ENCODE measurements at places on chromosomes 1 and 21.

DNA sequence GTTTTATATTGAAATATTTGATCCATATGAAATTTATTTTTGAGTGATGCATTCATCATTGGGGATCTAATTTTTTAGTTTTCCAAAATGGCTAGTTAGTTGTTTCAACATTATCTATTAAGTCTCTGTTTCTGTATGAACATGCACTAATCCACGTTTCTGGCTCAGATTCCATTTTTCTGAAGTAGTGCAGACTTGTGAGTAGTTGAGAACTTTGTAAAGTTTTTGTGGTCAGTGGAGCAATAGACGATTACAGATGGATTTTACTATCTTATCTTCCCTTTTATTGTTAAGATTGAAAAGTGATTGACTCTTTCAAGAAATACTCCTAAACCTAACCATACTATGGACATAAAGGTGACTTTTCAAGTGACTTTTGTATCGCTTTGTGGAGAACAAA is 16.7 kb downstream of the SOAT1 start:
- DNase-seq, result peak; percentile 23

- DNase-seq, result no peak
These were observed 11.3 kb upstream of the SMAP2 start for GRCh38 chr1:40362199-40362598.

DNA sequence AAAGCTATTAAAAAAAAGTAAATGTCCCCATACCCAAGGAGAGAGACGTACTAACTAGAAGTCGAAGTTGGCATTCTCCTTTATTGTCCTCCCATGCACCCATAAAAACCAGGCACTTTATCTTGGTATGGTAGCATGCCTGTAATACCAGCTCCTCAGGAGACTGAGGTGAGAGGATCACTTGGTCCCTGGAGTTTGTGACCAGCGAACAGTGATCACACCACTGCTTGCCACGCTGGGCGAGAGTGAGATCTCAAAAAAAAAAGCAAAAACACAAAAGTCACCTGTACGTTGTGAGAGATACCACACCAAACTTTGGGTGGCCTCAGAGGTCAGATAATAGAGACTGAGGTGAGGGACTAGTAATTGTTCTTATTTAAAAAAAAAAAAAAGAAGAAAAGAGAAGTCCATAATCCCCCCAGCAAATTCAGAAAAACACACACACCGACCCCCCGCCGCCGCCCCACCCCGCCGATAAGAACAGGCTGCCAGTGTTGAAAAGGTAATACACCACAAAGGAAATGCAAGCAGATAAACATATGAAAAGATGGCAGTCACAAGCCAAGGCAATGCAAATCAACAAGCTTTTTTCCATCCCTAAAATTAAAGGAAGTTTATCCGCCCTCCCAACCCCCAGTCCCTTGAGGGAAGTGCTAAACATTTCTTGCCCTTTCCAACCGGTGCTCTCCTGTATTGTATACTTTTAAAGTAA is 3.6 kb downstream of the L1TD1 start:
- no peak for DNase-seq

- peak; percentile 27 for DNase-seq
These were observed 410.1 kb upstream of the PLXNA2 start for GRCh38 chr1:208654241-208654640.

- no peak for DNase-seq
These were observed 251.2 kb upstream of the POU3F1 start for GRCh38 chr1:38297842-38298241.

- no peak for DNase-seq
These were observed 26.5 kb downstream of the CAMK1G start for GRCh38 chr1:209609791-209610630.

DNA sequence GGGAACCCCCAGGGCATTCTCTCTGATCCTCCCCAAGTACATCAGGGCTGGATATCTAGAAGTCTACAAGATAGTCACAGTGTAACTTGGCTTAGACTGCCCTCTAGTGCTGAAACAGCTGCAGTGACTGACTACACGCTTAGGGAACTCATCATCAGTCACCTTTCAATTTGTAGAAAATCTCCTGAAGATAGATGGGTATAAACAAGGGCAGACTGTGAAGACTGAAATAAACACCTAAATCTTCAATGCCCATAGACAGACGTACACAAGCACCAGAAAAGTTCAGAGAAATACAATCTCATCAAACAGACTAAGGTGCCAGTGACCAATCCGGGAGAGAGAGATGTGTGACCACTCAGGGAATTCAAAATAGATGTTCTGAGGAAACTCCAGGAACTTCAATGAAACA is 46.6 kb downstream of the PACC1 start:
- DNase-seq, result peak; percentile 89

- peak; percentile 46 for DNase-seq
These were observed 403 bp downstream of the CCNL2 start for GRCh38 chr1:1398677-1399186.

- no peak for DNase-seq
These were observed 63.7 kb downstream of the LEPR start for GRCh38 chr1:65483993-65484754.

DNA sequence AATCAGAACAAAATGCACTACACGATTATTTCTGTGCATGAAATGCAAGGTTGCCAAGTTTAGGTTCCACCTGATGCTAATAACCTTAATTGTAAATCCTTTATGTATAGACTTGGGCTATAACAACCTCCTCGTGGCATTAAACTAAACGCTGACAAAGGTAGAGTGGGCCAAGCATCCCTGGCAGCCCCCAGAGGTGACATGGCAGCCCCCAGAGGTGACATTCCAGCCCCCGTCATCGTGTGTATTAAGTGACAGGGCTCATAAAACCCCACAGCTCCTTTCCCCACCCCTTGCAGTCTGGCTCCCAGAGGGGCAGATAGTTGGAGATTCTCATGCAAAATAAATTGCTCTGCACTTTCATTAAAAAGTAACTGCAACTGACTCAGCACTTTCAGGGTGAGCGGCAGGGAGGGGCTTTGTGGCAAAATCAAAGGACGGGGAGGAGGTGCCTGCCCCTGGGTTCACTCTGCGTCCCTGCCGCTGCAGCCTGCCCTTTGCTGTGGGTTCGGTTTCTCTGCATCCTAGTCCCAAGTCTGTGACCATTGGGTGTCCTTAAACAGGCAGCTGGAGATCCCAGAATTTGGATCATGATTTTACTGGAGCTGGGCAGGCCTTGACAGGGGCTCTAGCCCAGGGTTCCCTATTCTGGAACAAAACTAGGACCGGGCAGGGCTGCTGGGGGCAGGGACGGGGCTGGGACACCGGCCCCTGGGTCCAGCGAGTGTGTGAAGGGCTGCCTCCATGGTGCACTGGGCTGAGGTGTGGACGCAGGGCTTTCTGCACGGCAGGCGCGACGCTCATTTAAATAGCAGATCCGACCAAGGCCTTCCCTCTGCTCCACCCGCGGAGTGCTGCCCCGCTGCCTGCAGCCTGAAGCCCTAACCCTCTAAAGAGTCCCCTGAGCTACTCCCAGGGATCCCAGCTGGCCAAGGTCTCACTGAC is 234.9 kb upstream of the VAMP3 start:
- no peak for DNase-seq

GRCh38 chr1:176241385-176242015 is 34.4 kb upstream of the COP1 start:
- DNase-seq, result peak; percentile 80

- no peak for DNase-seq
These were observed 91.4 kb downstream of the LYPLAL1 start for GRCh38 chr1:219265026-219265515.

- no peak for DNase-seq
These were observed 176.1 kb upstream of the TMEM51 start for GRCh38 chr1:14977338-14977931.

- peak; percentile 44 for DNase-seq
These were observed 14.0 kb upstream of the NCF2 start for GRCh38 chr1:183604038-183604808.

DNA sequence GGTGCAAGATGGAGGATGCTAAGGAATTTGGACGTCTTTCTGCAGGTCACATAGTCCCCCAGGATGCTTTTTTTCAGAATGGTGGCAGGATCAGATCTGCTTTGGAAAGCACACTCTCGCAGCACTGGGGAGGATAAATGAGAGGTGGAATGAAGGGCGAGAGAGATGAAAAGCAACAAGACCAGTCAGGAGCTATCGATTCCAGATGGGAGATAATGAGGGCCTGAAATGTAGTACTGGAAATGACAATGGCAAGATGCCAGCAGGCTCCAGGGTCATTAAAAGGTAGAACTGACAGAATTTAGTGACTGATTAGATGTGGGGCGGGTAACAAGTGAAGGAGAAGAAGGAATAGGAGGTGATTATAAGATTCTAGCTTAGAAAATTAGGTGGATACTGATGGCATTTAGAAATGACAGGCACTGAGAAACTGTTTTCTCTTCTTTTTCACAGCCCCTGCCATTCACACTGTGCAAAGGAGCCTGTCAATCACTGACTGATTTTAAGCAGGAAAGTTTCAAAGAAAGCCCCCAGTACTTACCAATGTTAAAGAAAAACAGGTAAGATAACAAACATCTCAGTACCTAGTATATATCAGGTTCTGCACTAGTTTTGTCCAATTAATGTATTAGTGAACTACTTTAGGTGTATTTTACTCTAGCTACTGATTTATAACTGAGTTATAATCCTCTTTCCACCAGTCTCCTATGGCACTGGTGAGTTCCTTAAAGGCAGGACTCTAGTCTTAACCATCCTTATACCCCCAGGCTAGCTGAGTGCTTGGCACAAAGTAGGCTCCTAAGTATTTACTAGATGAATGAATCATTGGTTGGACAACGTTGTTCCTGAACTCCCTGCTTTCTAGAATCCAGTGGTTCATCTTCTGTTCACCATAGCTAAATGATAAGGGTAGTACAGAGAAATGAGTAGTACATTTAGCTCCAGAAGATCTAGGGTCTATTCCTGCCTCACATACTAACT is 9.2 kb downstream of the PIGM start:
- no peak for DNase-seq

- DNase-seq, result peak; percentile 66
These were observed 1.2 kb upstream of the EXTL1 start for GRCh38 chr1:26020330-26020768.

- DNase-seq, result no peak
These were observed 2.0 kb upstream of the NID1 start for GRCh38 chr1:236066828-236067386.

- no peak for DNase-seq
These were observed 116.0 kb downstream of the TTLL7 start for GRCh38 chr1:83882906-83883305.

GRCh38 chr1:155184835-155185782 is 11.5 kb downstream of the TRIM46 start:
- DNase-seq, result no peak

- no peak for DNase-seq
These were observed 33.7 kb downstream of the NENF start for GRCh38 chr1:212466437-212466836.

GRCh38 chr21:36917471-36918158 is 48.9 kb downstream of the HLCS start:
- DNase-seq, result peak; percentile 67

DNA sequence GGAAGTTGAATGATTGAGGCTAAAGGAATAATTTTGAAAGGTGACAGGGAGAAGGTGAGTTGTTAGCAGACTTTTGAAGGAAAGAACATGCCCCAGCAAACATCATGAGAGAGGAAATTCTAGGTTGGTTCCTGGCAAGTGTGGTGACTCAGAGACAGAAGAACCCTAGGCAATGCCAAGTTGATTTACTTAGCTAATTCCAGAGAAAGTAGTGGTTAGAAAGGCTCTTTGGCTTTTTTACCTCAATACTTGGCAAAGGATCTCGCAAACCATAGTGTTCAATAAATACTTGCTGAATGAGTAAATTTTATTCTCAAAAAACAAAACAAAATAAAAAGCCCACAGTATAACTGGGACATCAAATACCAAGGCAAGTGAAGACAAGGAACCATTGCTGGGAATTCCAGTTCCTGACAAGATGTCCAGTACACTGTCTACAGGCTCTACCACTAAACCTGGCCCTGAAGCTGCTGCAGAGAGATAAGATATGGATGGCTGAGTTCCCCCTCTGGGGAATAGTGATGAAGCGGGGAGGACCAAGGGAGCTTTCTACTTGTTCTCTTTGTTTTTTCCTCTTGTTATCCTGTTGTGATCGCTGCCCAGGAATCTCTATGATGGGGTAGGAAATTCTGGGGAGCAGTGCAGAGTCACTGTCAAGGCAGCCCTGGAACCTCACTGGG is 48.2 kb downstream of the IL12RB2 start:
- DNase-seq, result peak; percentile 59
